ENCODE measurements at places on chromosomes 3 and 15.

GRCh38 chr3:119175872-119176756 lies 2.7 kb downstream of the UPK1B start:
- no peak for DNase-seq

- DNase-seq: no peak
These were observed 187.9 kb upstream of the LMCD1 start for GRCh38 chr3:8313560-8314267.

- no peak for DNase-seq
These were observed 240.1 kb downstream of the ISL2 start for GRCh38 chr15:76576523-76577279.

DNA sequence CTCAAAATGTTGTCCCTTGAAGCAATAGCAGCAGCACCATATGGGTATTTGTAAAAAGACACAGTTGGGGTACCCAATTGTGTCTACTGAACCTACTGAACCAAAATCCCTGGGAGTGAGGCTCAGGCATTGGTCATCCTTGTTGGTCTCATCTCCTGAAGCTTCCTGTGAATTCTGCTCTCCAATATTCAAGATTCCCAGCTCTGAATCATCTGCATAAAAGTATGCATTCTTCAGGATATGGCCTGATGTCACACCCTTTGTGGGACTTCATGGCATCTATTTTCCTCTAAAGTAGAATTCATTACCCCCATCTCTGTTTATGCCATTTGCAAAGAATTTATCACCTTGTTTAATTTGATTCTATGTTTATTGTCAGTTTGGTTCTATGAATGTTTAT lies 13.3 kb upstream of the PTX3 start:
- no peak for DNase-seq

DNA sequence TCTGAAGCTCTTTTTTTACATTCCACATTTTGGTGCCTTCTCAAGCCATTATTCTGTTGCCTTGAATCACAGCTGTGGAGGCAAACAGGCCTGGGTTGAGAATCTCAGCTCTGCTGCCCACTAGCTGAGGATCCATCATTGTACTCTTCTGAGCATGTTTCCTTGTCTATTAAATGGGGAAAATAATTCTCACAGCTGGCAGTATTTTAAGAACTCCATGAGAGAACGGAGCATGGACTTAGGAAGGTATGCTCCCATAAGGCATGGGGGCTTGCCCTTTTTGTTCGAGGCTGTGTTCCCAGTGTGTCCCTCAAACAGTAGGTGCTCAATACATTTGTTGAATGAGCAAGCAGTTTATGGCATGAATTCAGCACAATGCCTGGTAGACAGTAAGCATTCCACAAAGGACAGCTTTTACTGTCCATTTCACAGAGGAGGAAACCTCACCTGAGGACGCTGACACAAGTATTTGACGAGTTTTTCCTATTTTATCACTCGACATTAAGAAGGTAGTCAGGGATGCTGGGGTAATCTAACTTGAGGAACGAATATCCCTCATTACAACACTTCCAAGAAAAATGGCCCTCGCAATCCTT lies 2.1 kb upstream of the PTPRG start:
- no peak for DNase-seq

- no peak for DNase-seq
These were observed 120.2 kb upstream of the MBNL1 start for GRCh38 chr3:152148579-152148978.

- DNase-seq: no peak
These were observed 108.8 kb downstream of the XXYLT1 start for GRCh38 chr3:195162033-195162669.

GRCh38 chr3:108208831-108209230 lies 13.4 kb downstream of the IFT57 start:
- DNase-seq: no peak

GRCh38 chr3:158465074-158465473 lies 105.9 kb upstream of the MLF1 start:
- no peak for DNase-seq

- no peak for DNase-seq
These were observed 47.2 kb downstream of the MCF2L2 start for GRCh38 chr3:183381179-183381578.

DNA sequence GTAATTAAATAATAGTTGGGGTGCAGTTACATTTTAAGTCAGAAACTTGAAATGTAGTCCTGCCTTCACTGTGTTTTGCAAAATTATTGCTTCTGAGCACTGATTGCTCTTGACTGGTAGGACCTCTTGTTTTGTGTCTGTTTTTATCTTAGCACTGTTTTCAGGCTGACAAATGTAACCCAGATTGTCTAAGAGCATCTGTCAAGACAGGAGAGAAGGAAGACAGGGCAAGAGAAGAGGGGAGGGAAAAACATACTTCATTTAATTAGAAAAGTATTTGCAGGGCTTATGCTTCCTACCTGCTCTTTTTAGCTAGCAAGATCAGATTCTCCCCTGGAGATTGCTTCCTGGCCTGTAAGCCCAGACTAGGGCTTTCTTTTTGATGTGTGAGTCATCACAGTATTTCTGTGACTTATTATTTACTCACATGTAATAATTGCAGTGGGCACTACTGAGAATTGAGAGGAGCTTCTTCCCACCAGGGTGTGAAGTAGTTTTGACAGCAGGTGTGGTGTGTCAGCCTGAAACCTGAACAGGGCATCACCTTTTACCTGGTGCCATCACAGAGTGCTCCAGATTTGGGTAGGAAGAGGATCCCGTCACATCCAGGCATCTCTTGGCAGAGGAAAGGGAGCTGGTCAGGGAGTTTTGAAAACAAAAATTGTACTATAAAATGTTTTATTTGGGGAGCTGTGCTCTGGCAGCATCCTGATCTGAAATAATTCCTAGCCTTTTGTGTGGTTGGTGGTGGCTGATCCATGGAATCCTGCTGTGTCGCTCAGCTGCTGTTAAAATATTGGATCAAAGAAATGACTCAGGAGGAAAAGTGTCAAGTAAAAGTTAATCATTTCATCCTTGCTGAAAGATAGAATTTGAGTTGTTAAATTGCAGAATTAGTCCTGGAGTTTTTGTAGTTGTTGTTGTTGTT lies 98.2 kb downstream of the TMEM108 start:
- DNase-seq: no peak

- no peak for DNase-seq
These were observed 504.2 kb upstream of the PROK2 start for GRCh38 chr3:72288955-72289691.

- DNase-seq: no peak
These were observed 472.2 kb downstream of the GRM7 start for GRCh38 chr3:7333125-7333524.

GRCh38 chr15:60458721-60459120 lies 20.2 kb downstream of the ICE2 start:
- DNase-seq: no peak

DNA sequence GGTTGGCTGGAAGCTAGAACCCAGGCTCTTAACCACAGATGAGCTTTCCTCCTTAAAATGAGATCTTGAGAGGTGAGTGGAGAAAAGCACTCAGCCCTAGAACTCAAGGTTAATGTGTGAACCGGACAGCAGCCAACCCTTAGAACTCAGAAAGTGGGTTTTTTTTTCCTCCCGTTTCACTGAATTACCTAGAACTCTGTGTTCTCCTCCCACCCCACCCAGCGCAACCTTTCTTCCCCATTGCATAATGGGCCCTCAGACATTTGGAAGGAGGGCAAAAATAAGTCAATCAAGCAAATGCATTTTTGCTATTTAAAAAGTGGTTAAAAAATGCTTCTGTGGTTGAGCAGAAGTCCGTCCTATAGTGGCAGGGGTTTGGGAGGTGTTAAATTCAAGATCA lies 36.7 kb downstream of the POC1A start:
- DNase-seq: no peak

DNA sequence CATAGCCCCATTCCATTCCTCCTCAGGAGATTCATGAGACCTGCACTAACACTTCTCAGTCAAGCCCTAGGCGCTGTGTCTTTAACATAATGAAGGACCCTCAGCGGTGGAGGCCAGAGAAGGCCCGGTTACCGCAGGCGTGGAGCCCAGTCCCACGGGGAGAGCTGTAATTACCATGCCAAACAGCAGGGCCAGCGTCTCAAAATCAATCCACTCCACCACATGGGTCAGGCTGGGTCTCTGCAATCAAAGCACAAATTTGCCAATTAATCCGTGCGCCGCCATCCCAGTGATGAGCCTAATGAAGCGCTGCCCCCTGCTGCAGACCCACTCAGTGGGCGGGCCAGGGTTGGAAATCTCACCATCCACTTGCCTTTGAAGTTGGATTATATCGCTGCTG lies 109.7 kb downstream of the OCA2 start:
- DNase-seq: no peak
